SJSA1 (cell line): ENCODE measurements at places on chromosomes 16 and 17. TPM values are rescaled to one million over a fixed set of nuclear protein-coding genes. Genes with fewer than 3 reads are reported as not detected.

NEK8 gene
- total RNA-seq = 1.1 and 2.2 TPM in 2 replicates

DNAI2 gene
- not detected in 2 replicates for total RNA-seq

TSPOAP1 gene
- total RNA-seq = 0.05 TPM in 1 of 2 replicates, not detected in the other

NPIPB8 gene
- not detected in 2 replicates for total RNA-seq

CSH1 gene
- not detected in 2 replicates for total RNA-seq

CCR7 gene
- not detected in 2 replicates for total RNA-seq

CDIPT gene
- total RNA-seq = 59.9 and 71.6 TPM in 2 replicates

CCT6B gene
- total RNA-seq = 0.84 and 1.9 TPM in 2 replicates
